Hematopoietic multipotent progenitor cell treated with erythropoietin and hydrocortisone succinate and interleukin-3 and kit ligand, for 15 days (in vitro differentiated cells): ENCODE measurements at places on chromosomes 16 and 17.

GRCh38 chr17:17928398-17929287 is 43.6 kb downstream of the TOM1L2 start:
- no peak for DNase-seq

DNA sequence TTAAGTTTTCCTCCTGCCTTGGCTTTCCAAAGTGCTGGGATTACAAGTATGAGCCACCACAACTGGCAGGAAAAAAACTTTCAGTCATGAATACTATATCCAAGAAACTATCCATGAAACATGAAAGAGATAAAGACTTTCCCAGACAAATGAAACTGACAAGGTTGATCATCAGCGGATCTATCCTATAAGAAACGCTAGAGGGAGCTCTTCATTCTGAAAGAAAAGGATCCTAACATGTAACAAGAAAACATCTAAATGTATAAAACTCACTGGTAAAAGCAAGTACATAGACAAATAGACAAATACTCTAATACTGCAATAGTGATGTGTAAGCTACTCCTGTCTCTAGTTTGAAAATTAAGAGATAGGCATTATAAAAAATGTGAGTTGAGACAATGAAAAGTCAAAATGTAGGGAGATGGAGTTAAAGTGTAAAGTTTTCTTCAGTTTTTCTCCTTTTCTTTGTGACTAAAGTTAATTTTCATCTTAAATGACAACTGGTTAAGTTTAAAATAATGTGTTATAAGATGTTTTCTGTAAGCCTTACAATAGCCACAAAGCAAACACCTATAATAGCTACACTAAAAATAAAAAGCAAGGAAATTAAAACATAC is 79.6 kb upstream of the TEKT1 start:
- peak; percentile 67 for DNase-seq

GRCh38 chr17:60137731-60138130 is 12.0 kb upstream of the CA4 start:
- DNase-seq: no peak

GRCh38 chr16:26041952-26042668 is 350.4 kb downstream of the HS3ST4 start:
- DNase-seq: no peak

GRCh38 chr17:40545660-40546059 is 19.6 kb downstream of the CCR7 start:
- no peak for DNase-seq

- DNase-seq: no peak
Measured at GRCh38 chr17:40122999-40123810, 1.4 kb downstream of the MSL1 start.

DNA sequence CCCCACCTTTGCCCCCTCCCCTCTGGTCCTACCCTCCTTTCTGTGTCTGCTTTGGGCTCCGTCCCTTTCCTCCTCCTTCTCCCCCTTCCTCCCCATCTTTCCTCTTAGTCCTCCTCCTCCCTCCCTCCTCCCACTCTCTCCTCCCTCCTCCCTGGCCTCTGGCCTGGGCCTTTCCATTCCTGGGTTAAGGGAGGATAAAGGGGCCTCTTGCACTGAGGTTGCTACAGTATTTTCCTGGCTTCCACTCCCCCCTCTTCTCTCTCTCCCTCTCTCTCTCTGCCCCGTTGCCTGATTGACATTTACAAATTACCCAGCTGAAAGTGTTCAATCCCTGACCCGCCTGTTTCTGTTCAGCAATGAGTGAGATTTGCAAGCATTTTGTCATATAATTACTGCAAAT is 44.0 kb downstream of the MRM1 start:
- DNase-seq: no peak

GRCh38 chr16:58025351-58026138 is at the start of gene MMP15:
TSS of gene MMP15 (plus strand) at chr16:58025754. CDS start at chr16:58026351, 597 bp downstream.
- no peak for DNase-seq

DNA sequence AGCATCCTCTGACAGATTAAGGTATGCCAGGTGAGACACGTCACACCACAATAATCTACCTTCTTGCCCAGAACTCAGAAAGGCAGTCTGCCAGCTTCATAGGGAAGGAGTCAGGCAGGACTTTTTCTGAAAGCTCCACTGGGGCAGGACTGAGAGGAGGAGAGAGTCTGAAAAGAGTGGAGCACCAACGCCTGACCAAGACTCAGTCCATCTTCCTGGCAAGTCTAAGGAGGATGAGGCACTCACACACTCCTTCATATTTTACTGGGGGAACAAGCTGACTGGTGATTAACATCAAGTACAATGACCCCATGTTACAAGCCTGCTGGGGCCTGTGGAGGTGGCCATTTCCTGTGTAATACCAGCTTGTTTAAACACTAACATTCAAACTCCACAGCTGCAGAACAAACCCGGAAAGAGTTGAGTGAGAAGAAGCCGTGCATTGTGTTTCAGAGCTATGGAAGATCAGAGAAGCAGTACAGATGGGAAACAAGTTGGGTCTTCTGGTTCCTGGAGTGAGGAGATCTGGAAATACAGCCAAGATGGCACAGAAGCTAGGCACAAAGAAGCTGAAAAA is 122.4 kb downstream of the HIC1 start:
- DNase-seq: no peak

DNA sequence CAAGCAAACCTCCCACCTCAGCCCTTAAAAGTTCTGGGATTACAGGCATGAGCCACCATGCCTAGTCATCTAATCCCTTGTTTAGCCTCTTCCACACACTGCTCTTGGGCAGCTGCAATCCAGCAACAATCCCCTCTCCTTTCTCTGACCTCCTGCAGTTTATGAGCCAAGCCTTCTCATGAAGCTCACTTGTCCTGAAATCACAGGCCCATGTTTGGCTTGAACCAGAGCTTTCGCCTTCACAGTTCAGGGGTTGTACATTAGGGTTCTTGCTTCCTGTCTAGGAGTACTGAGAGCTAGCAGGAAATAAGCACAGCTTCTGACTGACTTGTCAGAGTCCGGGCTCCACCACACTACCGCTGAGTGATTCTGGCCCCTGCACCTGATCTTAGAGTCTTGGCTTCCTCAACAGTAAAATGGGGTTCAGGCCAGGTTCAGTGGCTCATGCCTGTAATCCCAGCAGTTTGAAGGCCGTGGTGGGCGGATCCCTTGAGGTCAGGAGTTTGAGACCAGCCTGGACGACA is 16.3 kb downstream of the ERAL1 start:
- DNase-seq: peak; percentile 36
